ENCODE measurements at places on chromosomes 5 and 9. TPM values are rescaled to one million over a fixed set of nuclear protein-coding genes. Genes with fewer than 3 reads are reported as not detected.

DNA sequence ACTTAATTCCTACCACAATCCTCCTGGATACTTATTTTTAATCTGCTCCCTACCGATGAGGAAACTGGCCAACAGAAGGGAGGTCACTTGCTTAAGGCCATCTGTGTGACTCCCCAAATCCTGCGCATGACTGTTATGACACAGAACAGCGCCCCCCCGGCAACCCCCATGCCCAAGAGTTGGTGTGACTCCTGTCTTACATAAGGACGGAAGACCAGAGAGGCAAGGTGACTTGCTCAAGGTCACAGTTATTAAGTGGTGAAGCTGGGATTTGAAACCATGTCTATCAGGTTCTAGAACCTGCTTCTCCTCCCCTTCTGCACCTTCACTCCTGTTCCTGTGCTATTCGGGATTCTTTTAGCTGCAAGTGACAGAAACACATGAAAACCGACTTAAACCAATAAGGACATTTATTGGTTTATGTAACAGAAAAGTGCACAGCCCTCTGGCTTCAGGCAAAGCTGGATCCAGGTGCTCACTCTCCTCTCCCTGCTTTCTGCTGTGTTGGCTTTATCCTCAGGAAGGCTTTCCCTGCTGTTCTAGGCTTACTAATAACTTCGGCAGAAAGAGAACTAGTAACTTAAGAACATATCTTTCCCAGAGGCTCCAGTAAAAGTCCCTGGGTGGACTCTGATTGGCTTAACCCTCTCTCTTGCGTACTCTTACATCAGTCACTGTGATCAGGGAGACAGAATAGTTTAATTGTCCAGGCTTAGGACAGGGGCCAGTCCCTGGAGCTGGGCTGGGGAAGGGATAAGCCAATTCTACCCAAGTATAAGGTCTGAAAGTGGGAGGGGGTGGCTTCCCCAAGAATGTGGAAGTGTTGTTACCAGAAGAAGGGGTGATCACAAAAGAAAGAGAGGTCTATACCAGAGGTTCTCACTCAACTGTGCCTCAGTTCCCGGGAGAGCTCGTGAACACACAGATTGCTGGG is 43.7 kb downstream of the FGF18 start:
- DNase-seq, result no peak

DNA sequence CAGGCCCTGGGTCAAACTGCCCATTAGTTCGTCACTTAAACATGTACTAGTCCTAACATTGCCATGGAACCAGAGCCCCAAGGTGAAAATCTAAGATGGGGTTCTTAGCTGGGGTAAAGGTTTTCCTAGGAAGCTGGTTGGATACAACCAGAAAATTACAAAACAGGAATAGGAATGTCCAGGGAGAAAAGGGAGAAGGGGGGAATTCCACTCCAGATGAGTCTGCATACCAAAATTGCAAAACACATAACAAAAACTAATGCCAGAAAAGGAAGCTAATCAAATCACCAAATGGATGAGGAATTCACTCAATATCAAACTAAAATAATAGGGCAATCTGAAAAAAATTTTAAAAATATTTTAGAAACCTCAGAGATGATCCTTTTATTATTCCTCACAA is 396.2 kb downstream of the EFNA5 start:
- DNase-seq, result no peak

GRCh38 chr5:3142261-3143027 is 391.0 kb upstream of the IRX2 start:
- no peak for DNase-seq

DNA sequence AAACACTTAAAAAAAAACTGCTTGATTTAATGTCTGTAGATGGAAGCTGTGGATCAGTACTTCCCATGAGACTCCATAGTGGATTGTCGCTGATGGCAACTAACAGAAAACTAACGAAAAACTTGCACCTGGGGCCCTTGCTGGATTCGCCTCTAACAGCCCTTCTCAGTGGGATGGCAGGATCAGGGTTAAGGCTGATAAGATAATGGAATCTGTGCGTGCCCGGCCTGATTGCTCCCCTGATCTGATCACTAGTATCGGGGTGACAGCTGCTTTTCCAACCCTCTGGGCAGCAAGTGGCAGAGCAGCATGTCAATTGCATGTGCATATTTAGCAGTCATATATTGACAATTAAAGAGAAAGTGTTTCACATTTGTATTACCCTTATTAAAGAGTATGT is 185.8 kb upstream of the ELAVL2 start:
- no peak for DNase-seq

DNA sequence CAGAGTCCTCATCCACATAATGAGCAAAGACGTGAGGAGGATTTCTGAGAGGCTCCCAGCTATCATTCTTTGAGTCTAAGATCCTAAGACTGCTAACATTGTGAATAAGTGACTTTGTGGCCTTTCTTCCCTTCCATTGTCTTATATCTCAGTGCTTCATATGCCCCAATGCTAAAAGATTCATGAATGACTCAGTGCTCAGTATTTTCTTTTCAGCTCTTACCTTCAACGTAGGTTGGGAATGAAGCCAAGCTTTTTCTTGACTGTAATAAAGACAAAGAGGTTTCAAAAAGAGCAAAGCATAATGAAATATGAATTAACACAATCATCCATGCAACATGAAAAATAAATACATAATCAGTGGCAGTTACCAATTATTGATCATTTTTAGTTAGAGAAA is 146.4 kb downstream of the ENTREP1 start:
- DNase-seq, result no peak

DNA sequence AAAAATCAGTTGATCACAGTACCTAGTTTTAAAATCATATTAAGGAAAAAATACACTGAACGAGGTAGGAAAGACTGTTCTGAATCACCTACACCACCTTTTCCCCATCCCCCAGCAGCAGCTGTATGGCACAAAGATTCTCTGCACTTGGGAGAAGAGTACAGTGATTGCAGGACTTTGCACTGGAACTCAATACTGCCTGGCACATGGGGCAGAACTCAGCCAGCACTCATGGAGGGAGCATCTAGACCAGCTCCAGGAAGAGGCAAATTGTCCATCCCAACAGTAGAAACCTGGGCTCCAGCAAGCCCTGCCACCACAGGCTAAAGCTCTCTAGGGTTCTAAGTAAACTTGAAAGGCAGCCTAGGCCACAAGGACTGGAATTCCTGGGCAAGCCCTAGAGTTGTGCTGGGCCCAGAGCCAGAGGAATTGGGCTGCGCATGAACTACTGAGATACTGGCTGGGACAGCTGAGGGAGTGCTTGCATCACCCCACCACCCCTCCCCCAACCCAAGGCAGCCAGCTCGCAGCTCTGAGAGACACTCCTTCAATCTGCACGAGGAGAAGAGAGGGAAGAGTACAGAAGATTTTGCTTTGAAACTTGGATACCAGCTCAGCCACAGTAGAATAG is 654.4 kb upstream of the CDH6 start:
- no peak for DNase-seq

The GPR151 gene
- polyA plus RNA-seq, result not detected

The FOXD1 gene
- polyA plus RNA-seq, result 17.3 TPM

The MVB12B gene
- 19.7 TPM for polyA plus RNA-seq

The ESM1 gene
- polyA plus RNA-seq, result 13.8 TPM

Measured in right renal pelvis (tissue), 4 donors.